ENCODE measurements at places on chromosomes 16 and 17.

DNA sequence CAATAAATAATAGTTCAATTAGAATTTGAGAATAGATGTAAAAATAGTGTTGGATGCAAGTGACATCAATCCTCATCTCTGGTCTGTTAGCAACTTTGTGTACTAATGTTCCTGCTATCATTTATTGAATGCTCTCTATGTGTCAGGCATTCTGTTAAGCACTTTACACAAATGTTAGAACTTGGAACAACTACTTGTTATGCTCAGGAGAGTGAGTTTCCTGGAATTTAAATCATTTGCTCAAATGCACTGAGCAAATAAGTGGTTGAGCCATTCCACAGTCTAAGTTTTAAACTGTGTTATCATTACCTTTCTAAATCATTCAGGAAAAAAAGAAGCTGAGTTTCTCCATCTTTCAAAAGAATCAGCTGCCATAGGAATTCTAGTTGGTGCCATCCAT is 1327.3 kb upstream of the GOT2 start:
- DNase-seq = no peak

- no peak for DNase-seq
These were observed 14.5 kb upstream of the PLEKHG4 start for GRCh38 chr16:67264866-67265265.

DNA sequence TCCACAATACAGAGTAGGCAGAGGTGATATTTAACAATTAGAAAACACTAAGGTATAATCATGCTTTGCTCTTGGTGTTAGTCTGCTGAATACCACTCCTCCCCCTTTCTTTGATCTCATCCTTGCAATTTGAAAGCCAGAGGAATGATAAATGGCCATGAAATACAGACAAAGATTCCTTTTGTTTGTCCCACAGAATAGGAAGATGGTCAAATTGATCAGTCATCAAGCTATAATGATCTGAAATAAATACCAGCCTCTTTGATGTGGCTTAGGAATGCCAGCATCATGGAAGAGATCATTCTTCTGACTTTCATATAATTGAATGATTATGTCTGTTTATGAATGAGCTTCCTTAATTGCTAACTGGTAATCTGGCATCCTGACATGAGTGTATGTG is 1541.7 kb upstream of the CDH8 start:
- no peak for DNase-seq

- no peak for DNase-seq
These were observed 219.4 kb downstream of the MAF start for GRCh38 chr16:79380995-79381602.

GRCh38 chr16:22318690-22319358 is 21.6 kb downstream of the POLR3E start:
- DNase-seq = peak; percentile 61

DNA sequence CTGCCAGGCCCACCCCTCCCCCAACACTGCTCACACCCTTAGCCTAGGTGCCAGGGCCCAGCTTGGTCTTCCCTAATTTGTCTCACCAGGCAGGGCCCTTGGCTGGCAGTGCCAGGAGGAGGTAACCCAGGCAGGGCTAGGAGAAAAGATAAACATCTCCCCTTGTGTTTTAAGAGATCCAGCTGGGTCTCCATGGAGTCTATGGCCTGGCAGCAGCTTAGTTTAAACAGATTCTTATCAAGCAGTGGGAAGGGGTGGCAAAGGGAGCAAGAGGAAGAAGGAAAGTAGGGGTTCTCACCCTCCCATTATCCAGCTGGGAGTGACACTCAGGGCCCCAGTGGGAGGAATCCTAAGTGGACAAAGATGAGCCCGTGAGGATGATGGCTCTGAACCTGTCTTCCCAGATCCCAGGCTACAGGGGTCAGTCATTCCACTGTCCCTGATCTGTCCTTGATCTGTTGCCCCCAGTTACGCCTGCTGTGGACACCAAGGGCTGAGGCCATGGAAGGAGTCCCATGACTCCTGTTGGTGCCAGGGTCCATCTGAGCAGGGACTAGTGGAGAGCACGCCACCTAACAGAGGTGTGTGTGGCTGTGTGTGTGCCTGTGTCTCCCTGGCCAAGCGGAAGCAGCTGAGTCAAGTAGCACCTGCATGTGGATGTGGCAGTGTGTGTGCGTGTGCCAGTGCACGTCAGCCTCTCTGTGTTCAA is 47.4 kb upstream of the MEIOC start:
- no peak for DNase-seq

- no peak for DNase-seq
These were observed 373.7 kb upstream of the SALL1 start for GRCh38 chr16:51524555-51525373.

DNA sequence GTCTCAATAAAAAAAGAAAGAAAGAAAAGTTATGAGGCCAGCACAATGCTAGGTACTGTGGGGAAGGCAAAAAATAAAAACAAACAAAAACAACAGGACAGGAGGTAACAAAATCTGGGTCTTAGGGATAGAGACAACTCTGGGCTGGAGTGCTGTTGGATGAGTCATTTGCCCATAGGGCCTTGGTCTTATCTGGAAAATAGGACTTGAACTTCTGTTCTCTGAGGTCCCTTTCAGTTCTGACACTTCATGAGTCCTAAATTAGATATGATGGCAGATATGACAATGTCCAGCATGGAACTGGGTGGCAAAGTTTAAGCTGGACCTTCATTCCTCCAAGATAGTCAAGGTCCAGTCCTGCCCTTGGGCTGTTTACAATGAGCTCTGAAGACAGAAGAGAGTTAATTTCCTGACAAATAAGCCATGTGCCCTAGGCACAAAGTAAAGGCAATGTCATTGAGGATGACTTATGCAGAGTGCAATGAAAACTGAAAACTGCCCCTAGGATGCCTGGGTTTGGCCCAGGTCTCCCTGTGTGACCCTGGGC is 8.9 kb upstream of the HDAC5 start:
- no peak for DNase-seq

- DNase-seq = no peak
These were observed 12.7 kb upstream of the APPBP2 start for GRCh38 chr17:60538726-60539125.

DNA sequence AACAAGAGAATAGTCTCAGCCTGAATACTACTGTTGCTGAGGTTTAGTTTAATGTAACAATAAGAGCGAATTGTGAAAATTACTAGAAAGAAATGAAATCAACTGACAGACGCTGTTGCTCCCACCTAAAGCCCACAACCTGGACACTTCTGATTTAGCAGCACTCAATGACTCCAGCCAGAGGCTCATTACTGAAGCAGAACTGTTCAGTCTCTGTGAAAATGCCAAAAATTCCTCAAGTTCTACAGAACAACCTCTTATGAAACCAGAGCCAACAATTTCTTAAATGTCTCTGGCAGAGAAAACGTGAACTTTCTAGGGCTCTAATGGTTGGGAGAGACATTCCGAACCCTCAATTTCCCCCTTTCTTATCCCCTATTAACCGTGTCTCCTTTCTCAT is 9.9 kb downstream of the PSME3IP1 start:
- no peak for DNase-seq

DNA sequence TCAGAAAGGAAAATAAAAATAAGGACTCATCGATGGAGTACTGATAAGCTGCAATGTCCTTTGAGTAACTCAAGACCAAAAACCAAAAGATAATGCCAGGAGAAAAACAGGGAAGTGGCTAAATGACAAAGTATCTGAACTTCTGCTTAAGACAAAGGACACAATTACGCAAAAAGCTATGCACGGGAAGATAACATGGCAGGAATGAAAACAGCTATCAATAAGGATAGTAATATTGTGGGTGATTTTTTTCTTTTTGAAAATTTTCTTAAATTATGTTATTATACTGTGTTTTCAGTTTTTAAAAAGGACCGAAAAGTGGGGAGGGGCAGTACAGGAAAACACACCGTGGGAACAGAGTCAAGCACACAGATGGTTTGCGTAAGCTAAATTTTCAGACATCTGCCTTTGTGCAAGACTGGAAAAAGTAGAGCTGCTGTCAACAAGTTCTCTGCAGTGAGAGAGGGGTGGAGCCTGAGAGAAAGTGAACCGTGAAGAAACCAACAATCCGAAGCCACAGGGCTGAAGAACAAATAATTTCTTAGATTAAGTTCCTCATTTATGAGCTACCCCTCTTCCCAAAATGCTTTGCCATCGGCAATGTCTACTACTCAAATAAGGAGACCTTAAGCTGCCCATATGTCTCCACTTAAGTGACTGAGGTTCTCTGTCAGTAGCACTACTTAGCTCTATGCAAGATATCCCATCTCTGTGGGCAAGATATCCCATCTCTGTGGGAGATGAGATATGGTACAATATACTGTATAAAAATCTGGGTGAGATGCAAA is 99.9 kb upstream of the CORO6 start:
- DNase-seq = peak; percentile 63

- no peak for DNase-seq
These were observed 44.5 kb downstream of the SOX9 start for GRCh38 chr17:72165192-72165866.

DNA sequence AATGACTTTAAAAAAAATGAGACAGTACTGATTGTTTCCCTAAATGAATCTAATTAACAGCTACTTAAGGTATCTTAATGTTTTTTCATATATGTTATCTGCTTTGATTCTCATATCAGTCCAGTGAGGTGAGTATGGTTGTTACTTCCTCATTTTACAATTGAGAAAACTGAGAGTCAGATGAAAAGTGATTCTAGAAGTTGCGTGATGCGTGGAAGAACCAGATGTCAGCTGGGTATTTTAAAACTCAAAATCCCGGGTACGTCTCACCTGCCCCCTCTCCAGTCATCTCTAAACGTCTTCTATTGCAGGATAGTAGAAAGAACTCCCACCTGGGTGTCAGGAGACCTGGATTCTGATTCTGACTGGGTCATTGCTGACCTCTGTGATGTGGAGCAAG is 89.2 kb downstream of the MAP2K6 start:
- peak; percentile 54 for DNase-seq

- DNase-seq = no peak
These were observed 38.1 kb downstream of the KATNIP start for GRCh38 chr16:27588057-27588456.

- DNase-seq = no peak
These were observed 293.2 kb upstream of the MON1B start for GRCh38 chr16:76897816-76898215.

GRCh38 chr17:28926366-28926765 is 23.5 kb upstream of the DHRS13 start:
- DNase-seq = no peak

- DNase-seq = no peak
These were observed 82.1 kb downstream of the OR1D5 start for GRCh38 chr17:2981325-2981724.

DNA sequence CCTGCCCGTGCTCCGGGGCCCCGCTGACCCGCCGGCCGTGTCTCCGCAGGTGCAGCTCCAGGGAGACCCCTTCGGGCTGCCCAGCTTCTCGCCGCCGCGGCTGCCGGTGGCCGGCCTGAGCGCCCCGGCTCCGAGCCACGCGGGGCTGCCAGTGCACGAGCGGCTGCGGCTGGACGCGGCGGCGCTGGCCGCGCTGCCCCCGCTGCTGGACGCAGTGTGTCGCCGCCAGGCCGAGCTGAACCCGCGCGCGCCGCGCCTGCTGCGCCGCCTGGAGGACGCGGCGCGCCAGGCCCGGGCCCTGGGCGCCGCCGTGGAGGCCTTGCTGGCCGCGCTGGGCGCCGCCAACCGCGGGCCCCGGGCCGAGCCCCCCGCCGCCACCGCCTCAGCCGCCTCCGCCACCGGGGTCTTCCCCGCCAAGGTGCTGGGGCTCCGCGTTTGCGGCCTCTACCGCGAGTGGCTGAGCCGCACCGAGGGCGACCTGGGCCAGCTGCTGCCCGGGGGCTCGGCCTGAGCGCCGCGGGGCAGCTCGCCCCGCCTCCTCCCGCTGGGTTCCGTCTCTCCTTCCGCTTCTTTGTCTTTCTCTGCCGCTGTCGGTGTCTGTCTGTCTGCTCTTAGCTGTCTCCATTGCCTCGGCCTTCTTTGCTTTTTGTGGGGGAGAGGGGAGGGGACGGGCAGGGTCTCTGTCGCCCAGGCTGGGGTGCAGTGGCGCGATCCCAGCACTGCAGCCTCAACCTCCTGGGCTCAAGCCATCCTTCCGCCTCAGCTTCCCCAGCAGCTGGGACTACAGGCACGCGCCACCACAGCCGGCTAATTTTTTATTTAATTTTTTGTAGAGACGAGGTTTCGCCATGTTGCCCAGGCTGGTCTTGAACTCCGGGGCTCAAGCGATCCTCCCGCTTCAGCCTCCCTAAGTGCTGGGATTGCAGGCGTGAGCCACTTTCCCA is 5.9 kb downstream of the CTF1 start:
- peak; percentile 90 for DNase-seq

DNA sequence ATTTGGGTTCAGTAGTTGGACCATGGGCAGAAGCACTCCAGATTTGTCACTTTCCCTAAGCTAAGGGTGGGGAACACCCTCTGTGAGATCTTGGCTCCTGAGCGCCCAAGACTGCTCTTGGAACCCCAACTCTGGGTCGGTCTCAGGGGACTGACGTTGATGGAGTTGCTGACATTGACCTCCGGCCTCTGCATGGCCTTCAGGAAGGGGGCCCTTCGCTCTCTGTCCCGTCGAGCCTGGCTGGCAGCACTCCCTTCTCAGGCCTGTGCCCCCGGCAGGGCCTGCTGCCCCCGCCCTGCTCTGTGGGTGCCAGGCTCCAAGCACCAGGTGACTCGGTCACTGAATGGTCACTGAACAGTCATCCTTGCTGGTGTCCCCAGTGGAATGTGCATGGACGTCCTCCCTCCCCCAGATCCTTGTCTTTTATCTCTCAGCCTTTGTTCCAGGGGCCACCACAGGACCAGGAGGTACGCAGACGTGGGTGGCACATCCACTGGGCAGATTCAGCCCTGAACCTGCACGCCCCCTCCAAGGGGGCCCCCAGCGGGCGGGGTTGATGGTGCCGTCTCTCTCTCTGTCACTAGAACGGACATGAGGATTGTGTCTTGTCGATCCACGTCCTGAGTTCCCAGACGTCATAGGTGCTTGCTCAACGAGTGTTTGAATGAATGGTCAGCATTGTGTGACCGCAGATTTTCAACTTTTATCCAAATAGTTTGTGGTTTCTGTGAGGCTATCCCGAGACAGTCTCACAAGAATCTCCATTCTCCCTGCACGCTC is 314.5 kb downstream of the SEC14L1 start:
- no peak for DNase-seq

DNA sequence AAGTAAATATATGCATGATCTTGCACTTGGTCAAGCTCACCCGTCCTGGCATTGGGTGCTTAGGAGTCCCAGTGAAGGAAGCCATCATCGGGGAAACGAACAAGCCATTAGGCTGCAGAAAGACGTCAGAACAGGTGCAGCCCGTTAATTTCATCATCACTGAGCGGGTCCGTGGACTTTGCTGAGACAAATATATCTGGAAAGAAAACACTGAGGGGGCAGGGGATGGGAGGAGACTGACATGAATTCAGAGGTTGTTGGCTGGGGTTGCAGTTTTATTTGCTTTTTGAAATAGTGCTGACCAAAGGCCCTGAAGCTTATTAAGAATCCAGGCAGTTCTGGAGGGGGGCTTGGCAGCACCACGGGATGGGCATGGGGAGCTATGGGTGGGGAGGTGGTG is 207.2 kb downstream of the ENGASE start:
- no peak for DNase-seq

DNA sequence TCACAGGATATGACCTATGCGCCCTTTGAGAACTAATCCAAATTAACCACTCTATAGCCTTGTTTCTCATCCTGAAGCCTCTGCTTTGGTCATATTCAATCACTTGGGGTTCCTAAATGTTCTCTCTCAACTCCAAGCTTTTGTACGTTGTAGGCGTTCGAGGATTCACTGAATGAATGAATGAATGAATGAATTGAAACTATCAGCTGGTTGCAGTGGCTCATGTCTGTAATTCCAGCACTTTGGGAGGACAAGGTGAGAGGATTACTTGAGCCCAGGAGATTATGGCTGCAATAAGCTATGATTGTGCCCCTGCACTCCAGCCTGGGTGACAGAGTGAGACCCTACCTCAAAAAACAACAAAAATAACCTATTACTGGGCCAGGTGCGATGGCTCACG is 5.9 kb upstream of the SUMO2 start:
- DNase-seq = no peak
